CD4-positive, alpha-beta T cell treated with Interleukin-17A for 1 hour (primary cell): ENCODE measurements at places on chromosomes 2 and 18.

- no peak for DNase-seq
These were observed 31.0 kb downstream of the ZC3H15 start for GRCh38 chr2:186517090-186517489.

GRCh38 chr2:54595999-54596902 is 127.2 kb upstream of the EML6 start:
- peak; percentile 33 for DNase-seq

DNA sequence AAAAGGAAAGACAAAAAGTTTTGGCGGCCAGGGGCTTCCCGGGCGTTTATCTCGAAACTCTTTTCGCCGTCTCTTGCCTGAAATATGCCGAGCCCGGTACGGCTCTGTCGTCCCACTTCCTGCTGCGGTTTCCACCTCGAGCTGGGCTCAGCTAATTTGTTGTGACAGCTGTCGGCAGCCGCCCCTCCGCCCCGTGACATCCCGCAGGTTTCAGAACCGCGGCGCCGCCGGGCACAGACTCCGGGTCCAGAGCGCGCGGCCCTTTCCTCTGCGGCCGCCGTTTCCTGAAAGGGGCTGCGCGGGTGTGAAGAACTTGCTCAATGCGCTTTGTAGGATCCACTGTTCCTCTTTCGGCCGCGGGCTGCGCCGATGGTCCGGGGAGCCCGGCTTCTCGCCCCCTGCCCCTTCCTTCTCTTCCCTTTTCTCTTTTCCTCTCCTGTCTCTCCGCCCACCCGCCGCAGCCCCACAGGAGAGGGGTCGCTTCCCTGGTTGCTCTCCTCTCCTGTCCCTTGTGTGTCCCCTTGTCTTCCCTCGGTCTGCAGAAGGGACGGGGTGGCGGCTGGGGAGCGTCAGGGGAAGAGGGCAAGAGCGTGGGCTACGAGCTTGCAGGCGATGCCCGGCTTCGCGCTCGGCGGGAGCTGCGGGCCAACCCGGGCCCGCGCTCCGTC is 648 bp downstream of the ARID5A start:
- peak; percentile 93 for DNase-seq

DNA sequence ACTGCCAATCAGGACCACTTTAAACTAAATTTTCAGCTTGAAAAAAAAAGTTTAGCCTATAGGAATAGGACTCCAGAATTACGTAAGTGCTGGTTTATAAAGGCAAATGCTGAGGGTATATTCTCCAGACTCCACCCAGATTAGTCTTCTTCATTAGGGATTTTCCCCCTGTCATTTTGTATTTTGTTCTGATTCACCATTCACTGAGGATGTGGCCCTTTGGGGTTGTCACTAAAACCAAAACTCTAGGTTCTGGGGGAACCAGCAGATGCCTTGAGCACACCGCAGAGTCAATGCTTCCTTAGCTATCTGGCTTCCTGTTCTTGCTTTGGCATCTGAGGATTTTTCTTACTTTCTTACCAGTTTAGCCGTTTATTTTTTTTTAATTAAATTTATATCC is 10.5 kb downstream of the SCYGR4 start:
- no peak for DNase-seq

DNA sequence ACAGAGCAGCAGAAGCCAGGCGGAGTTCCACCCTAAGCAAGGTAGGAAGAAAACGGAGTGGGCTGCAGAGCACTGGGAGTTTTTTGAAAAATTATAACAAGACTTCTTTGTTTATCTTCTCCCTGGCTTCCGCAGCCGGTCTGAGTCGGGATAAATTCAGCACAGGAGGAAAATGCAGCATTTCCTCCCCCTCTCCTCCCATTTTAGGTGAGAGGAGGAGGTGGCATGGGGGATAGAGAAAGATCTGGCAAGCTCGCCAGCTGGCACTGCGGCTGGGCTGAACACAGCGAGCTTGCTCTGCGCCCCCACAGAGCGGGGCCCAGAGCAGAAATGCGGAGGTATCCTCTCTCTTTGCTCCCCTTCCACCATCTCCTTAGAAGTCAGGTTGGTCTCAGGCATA is 17.7 kb upstream of the CHRNA1 start:
- DNase-seq: no peak

DNA sequence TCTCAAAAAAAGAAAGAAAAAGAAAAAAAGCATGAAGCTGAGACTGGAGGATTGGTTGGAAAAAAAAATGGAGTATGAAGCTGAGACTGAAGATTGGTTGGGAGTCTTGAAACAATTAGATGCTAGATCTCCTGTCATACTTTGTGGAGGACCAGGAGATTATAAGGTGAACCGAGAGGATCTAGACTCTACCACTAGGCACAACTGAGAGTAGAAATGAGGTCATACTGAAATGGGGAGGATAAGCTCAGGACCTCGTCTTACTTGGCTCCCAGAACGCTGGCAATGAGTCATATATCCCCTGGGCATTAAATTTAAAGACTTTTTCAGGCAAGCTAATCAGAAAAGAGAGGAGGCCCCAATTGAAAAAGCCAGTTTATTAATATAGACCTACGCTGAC is 3.3 kb upstream of the ORC2 start:
- no peak for DNase-seq

- DNase-seq: no peak
These were observed 1329.1 kb downstream of the DPP10 start for GRCh38 chr2:115771516-115771915.

GRCh38 chr2:113000436-113000835 is 4.8 kb upstream of the IL36A start:
- DNase-seq: no peak

DNA sequence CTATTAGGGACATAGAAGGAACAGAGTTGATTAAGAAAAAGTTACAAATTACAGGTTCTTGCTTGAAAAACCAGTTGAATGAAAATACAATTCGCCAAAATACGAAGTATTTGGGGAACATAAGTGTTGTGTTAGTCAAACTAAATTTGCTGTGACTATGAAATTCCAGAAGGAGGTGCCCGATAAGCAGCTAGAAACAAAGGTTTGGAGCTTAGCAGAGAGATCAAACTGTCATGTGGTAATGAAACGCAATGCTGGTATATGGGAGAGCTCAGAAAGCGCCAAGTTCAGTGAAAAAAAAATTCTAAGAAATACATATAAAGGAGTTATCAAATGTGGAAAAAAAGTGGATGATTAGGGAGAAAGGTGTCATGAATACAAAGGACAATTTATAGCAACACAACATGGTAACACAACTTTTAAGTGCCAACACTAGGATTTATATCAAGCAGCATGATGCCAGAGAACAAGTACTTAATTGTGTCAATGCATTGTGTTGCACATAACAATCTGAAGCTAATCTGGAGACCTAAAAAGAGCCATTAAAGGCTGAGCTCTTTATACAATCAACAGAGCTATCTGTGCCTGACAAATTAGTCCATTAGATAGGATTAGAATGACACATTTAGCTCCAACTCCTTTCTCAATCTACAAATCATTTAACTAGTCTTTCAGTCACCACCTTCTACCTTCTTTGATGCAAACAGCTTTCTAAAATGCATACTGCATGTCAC is 31.2 kb downstream of the SMAD2 start:
- no peak for DNase-seq

GRCh38 chr2:157900203-157900602 is 24.1 kb upstream of the ACVR1 start:
- DNase-seq: no peak
